ENCODE measurements at places on chromosomes 16 and 17.
A peak's percentile ranks its signal among the peaks of the same experiment; 100 is the strongest.

DNA sequence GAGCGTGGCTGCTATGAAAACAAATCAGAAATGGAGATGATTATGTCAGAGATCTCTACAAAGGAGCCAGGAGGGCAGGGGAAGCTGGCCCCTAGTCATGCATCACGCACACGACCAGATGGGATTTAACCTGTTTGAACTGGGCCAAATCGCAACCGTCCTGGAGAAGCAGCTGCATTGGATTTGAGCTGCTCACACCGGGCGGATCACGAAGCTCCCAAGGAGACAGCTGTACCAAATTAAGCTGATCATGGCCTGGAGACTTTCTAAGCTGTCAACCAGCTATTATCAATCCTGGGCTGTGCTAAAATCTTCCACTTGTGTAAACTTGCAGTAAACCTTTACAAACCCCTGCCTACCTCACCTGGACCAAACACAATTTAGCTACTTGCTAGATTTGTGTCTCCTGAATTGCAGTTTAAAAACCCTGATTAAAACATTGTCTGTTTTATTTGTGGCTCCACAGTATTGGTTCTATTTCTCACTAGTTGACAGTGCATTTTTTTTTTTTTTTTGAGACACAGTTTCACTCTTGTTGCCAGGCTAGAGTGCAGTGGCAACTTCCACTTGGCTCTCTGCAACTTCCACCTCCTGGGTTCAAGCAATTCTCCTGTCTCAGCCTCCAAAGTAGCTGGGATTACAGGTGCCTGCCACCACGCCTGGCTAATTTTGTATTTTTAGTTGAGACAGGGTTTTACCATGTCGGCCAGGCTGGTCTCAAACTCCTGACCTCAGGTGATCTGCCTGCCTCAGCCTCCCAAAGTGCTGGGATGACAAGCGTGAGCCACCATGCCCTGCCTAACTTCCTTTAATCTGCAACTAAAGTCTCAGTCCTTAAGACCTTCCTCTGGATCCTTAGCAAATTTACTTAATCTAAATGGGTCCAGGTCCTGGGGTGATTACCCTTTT, 98.3 kb upstream of the GRIN2A start:
- DNase-seq: no peak

- DNase-seq: no peak
Observed at GRCh38 chr16:51941412-51941811, 605.5 kb downstream of the TOX3 start.

DNA sequence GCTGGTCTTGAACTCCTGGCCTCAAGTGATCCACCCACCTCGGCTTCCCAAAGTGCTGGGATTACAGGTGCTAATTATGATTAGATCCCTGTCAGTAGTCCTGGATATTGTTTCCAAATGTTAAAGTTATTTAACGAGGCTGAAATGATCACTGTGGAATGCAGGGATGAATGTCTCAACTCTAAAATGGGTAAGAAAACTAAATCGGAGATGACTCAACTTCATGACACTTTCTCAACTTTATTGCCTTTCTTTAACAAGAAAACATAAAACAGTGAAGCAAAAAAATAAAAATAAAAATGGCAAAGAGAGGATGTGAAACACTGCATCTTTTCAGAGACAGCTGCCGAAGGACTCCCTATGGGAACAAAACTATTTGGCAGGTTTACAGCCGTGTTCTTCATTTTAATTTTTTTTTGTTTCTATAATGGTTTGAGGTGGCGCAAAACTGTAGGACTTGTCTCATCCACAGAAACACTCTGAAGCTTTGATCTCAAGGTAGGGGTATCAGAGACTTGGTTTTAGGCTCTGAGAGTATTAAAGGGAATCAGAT, 382.0 kb downstream of the GRIN2A start:
- DNase-seq: no peak

DNA sequence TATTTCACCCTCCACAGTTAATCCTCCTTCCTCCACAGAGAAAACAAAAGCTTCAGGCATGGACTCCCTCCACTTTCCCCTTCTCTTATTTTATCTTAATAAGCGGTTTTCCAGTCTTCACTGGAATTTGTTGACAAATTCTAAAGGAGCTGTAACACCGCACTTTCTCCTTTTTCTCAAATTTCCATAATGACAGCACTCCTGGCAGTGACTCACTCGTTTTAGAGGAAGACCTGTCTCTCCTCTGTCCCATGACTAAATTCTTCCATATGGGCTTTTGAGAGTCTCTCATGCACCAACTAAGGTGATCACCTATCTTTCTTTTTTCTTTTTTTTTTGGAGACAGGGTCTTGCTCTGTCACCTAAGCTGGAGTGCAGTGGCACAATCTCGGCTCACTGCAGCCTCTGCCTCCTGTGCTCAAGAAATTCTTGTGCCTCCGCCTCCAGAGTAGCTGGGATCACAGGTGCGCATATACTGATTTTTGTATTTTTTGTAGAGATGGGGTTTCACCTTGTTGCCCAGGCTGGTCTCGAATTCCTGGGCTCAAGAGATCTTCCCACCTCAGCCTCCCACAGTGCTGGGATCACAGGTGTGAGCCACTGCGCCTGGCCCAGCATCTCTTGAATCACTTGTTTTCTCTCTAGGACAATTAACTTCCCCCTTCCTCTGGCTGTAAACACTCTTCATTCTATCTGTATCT, 7.7 kb downstream of the ITGAM start:
- no peak for DNase-seq

GRCh38 chr16:30186782-30187555, 3.6 kb downstream of the CORO1A start:
- DNase-seq: peak; percentile 67

DNA sequence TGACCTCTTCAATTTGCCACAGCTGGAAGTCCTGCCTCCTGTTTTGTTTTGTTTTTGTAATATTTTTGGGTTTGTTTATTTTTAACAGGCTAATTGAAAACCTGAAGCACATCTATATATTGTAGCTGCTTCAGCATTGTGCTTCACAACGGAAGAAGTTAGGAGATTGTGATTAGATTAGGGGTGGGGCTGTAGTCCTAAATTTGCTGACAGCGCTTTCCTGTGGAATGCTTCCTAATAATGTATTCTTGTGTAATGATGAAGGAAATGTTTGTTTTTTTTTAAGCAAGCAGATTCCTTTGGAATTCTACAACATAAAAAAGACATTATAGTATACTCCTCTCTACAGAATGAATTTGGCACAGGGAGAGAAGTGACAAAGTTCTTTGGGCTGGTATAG, 70.1 kb downstream of the NLK start:
- DNase-seq: no peak

- no peak for DNase-seq
Observed at GRCh38 chr16:84999200-84999599, 12.1 kb downstream of the ZDHHC7 start.

GRCh38 chr17:74180336-74180735, 23.1 kb upstream of the RPL38 start:
- DNase-seq: no peak

- DNase-seq: no peak
Observed at GRCh38 chr16:20484726-20485125, 33.4 kb downstream of the ACSM2A start.

DNA sequence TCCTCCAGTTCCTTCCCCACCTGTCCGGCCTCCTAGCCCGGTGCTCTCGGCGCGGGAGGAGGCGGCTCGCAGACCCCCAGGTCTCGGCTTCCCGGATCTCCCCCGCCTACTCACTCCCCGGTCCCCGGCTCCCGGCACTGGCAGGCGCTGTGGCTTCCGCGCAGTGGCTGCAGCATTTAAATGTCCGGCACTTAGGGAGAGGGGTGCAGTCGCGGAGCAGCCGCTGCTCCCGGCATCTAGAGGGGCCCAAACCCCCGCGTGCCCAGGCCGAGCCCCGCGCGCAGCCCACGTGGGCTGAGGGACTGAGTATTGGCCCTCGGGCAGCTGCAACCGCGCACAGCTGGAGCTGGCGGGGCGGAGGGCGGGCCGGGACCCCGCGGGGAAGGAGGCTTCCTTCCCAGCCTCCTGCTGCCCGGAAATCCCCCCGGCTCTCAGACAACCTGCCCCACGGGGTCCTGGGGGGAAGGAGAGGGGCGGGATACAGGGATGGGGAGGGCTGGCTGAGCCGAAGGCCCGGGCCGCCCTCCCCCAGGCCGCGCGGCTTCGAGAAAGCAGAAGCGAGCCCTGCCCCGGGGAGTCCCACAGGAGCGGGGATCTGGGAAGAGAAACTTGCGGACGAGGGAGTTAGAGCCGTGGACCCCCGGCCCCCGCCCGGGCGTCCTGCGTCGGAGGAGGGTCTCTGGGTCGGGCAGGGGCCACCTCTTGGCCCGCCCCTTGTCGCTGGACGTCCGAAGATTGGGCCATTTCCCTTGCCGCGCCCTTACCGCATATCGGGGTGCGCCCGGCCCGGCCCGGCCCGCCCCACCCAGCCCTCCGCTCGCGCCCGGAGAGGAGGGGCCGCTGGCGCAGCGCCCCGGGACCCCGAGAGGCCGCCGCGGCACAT, at the start of gene MMP25:
MMP25 (plus strand) TSS at position 804 of the 883 bp plus-strand sequence. CDS start 357 bp downstream, outside the sequence.
- no peak for DNase-seq

GRCh38 chr17:2825253-2825970, 29.2 kb downstream of the RAP1GAP2 start:
- DNase-seq: no peak

DNA sequence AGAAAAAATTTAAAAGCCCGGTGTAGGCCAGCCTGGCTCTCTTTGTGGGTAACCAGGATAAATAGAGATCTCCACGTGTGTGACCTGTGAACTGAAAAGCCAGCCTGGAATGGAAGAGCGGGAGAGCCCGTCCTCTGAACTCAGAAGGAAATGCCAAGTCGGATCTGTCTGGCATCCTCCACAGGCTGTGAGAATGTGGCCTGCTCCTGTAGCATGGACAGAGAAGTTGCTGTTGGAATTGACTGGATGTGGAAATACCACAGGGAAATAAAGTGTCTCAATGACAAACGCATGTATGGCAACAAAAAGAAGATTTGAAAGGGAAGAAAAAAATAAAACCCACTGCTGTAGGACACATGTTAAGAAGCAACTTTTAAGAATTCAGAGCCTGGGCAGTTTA, 6.7 kb downstream of the KLHL36 start:
- DNase-seq: no peak

DNA sequence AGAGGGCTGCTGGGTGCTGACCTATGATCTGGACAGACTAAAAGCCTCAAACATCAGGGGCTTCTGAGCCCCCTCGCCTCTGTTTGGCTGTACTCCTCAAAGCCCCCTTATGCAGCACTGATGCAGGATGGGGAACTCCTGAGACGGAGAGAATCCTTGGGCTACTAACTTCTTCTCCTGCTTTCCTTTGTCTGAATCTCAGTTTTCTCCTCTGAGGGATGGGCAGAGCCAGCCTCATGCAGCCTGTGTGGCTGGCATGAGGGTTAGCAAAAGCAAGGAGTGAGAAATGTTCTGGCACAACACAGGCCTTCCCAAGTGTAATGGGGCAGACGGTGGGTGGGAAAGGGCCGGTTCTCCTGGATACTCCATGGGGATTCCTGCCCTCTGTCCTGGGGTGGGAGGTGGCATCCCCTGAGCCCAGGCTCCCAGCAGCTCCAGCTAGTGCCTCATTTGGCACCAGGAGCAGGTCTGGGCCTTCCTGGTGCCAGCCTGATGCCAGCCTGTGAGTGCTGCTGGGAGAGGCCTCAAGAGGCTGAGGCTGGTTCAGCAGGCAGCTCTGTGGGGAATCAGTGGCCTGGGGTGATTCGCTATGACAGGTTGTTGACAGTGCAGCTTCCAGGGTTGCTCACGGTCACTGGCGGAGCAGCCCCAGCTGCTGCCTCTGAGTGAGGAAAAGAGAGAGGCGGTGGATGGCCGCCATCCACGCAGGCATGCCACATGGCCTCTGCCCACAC, 4.0 kb upstream of the BRD7 start:
- DNase-seq: no peak

GRCh38 chr17:49028271-49028670, 31.1 kb downstream of the IGF2BP1 start:
- no peak for DNase-seq

GRCh38 chr16:23182679-23183542, at the start of gene SCNN1G:
TSS of gene SCNN1G (plus strand) at chr16:23182745. CDS start at chr16:23186272, 3,527 bp downstream.
- no peak for DNase-seq

DNA sequence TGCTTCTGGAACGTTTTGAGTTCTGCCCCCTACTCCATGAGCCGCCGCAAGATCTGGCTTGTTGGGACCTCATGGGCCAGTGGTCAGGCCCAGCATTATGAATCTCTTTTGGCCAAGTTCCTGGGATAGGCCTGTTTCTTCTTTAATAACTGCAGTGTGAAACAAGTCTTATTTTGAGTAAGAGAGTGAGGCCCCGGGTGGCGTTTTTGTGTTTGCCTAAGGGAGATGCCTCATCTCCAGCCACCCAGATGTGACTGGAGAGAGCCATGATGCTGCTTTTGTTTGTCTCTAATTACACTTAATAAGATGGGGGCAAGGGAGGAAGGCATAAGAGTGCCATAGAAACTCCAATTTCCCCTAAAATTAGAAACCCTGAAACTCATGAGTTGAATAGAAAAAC, 39.8 kb downstream of the KSR1 start:
- no peak for DNase-seq

GRCh38 chr17:42759982-42760651, 910 bp upstream of the RAMP2 start:
- no peak for DNase-seq

- DNase-seq: no peak
Observed at GRCh38 chr16:18049547-18050133, 286.9 kb downstream of the NPIPA8 start.

GRCh38 chr16:25546791-25547190, 145.0 kb upstream of the HS3ST4 start:
- no peak for DNase-seq

All from activated naive CD8-positive, alpha-beta T cell treated with anti-CD3 and anti-CD28 coated beads, Interleukin-2, amount 50 U/mL, for 16 hours (primary cell).